ENCODE measurements at places on chromosomes 2 and 18. TPM values are rescaled to one million over a fixed set of nuclear protein-coding genes. Genes with fewer than 3 reads are reported as not detected.
A peak's percentile ranks its signal among the peaks of the same experiment; 100 is the strongest.

FSIP2 gene
- total RNA-seq, result 0.07 TPM

HOXD12 gene
- total RNA-seq, result not detected

NAT8 gene
- total RNA-seq, result not detected

DNA sequence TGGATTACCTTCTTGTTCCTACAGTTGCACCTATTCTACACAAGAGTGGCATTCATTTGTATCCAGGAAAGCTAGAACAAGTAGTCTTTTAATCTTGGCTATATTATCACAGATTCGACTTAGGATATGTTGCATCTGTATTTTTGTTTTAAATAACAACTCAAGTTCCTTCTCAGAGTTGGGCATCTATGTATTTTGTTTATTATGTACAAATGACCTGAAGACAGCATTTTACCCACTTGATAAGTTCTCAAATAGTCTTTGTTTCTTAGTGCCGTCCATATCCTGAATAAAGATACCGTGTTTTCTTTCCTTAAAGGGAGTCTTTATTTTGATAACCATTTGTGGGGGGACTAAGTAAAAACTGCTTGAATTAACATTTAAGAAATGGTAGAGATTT is 2.9 kb downstream of the ITPRID2 start:
- no peak for DNase-seq

DNA sequence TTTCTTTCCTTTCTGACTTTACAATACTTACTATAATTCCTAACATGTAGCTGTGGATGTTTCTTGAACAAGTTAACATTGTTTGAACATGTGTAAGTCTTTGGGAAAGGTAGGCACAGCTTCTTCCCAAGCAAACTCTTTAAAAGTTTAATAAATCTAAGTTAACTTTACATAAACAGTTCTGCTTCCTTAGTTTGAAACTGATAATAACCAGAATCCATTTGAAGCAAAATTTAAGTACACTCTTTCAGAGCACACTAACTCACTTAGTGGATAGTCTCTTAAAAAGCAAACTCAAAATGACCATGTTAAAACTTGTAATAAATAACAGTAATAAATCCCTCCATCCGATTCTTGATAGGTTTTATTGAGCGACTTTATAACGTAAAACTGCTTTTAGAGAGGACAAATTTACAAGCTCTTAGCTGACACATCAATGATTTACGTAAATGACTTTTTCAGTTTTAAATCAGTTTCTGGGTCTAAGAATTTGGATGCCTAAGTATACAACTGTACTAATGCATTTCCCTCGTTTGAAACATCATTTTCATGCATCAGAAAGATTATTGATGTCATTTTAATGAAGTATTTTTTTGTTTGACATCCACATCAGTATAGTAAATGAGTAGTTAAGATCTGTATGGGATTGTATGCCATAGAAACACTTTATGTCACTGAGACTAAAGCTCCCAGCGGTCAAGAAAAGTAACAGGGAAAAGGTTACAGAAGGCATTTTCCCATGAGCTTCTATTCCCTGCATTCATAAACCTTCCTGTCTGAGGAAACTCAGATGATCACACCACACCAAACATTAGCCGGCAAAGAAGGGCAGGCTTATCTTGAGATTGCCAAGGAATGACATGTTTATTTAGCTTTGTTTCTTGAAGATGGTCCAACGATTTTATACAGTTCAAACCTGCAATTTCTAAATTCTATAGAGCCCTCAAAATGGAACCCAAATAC is 67.5 kb downstream of the PDE1A start:
- DNase-seq, result no peak

DNA sequence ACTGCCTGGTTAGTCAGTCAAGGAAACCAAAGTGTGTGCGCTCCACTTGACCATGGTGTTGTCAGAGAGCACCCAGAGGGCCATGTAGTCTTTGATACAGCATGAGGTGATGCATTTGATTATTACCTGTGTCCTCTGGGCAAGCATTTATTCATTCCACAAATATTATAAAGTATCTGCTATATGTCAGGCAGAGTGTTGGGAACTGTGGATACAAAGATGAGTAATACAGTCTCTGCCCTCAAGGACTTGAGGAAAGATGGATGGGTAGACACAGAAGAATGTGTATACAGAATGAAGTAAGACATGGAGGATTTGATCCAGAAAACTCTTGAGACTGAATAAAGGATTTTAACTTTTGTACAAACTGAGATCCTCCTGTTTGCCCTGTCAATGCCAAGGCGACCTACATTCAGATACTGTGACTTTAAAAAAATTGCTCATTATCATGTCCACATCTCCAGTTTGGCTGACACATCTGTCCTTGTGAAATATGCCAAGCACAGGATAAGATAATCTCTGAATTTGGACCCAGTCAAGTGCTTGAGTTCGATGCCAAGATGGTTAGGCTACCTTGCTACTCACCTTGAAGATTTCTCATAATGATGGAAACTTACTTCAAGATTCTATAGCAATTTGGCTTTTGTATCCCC is 50.8 kb downstream of the ACYP2 start:
- DNase-seq, result no peak

GRCh38 chr2:67456428-67456827 is 59.3 kb downstream of the ETAA1 start:
- no peak for DNase-seq

DNA sequence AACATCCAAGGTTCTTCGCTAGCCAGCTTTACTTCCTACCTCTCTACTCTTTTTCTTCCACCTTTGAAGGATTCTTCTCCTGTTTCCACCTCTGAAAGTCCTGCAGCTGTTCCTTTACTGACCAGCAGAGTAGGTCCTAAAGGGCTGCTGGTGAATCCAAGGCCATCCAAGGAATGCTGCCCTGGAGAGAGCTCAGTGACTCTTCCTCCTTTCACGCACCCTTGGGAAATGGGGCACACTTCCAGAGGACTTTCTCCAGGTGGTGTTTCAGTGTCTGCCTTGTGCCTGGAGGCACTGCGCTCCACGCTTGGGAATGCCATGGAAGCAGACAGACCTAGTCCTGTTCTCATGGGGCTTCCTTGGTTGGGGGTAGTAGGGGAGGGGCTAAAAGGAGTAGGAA is 45.4 kb downstream of the SLC16A14 start:
- no peak for DNase-seq

- peak; percentile 79 for DNase-seq
Observed at GRCh38 chr2:215410932-215411285, 25.0 kb downstream of the FN1 start.

GRCh38 chr2:104904889-104905288 is 51.0 kb downstream of the POU3F3 start:
- no peak for DNase-seq

DNA sequence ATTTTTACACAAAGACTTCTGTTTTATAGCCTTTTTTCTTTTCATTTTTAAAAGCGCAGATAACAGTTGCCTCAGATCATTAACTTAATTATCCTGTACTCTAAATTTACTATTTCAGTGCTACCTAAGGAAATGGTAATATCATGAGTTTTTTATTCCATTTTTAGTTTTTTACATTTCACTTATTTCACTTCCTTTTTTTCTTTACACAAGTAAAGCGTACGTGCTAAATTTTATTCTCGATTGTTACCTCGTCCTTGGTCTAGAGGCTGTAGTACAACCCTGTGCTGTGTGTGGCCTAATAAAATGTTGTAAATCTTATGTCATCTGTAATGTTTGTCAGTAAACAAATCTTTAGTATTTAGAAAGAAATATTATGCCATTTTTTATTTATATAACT is 49.2 kb downstream of the CRIM1 start:
- no peak for DNase-seq

- DNase-seq, result no peak
Observed at GRCh38 chr2:193583638-193584400, 1389.1 kb upstream of the TMEFF2 start.

- DNase-seq, result no peak
Observed at GRCh38 chr2:157508676-157509075, 64.8 kb upstream of the CYTIP start.

DNA sequence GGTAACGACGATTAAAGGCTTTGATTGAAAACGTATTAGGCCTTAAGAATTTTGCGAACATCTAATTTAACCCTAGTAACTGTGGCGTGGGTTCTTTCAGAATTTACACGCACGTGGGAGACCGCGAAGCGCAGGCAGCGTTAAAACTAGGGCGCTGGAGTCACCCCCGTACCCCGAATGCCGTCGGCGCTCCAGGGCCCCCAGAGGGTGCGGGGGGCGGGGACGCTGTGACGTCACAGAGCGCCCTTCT is 673 bp upstream of the SMCHD1 start:
- no peak for DNase-seq

DNA sequence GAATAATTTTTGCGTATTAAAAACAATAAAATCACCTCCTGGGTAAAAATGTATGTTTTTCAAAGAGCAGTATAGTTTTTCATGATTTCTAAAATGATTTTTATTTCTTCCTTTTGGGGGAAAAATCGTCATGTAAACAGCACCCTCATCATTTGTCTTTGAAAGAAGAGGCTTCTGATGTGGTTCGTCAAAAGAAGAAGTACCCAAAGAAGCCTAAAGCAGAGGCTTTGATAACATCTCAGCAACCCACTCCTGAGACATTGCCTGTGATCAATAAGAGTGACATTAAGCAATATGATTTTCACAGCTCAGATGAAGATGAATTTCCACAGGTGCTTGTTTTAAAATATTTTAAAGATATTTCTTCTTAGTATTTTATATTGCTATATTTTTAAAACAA is 110.2 kb upstream of the KIF5C start:
- DNase-seq, result no peak

DNA sequence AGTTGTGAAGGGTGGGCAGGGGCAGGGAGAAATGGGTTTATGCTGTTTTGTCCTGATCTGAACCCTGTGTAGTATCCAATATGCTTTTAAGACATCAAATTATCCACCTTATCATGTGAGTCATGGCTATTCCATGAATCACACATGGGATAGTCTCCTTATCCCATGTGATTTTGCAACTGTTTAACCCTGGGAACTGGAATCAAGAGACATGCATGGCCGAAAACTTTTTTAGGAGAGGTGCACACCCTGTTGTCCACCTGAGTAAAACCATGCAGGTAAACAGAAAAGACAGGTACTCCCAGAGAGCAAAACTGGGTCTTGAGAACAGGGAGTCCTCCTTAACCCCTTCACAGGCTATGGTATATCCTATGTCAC is 490.6 kb upstream of the HS6ST1 start:
- DNase-seq, result no peak

DNA sequence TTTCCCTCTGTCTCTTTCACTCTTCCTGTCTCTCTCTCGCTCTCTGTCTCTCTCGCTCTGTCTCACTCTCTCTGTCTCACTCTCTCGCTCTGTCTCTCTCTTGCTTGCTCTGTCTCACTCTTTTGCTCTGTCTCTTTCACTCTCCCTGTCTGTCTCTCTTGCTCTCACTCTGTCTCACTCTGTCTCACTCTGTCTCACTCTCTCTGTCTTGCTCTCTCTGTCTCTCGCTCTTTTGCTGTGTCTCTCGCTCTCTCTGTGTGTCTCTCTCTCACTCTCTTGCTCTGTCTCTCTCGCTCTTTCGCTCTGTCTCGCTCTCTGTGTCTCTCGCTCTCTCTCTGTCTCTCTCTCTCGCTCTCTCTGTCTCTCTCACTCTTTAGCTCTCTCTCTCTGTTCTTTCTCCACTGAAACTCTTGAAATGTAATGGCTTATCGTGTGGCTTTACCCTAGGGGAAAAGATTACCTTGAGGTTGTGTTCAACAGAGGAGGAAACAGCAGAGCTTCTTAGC is 22.9 kb downstream of the INPP1 start:
- DNase-seq, result no peak

GRCh38 chr2:99190548-99190947 is 9.6 kb downstream of the MRPL30 start:
- DNase-seq, result no peak
